Left lung (tissue), 14 donors: ENCODE measurements at places on chromosomes 5 and 9. TPM values are rescaled to one million over a fixed set of nuclear protein-coding genes. Genes with fewer than 3 reads are reported as not detected.

DNA sequence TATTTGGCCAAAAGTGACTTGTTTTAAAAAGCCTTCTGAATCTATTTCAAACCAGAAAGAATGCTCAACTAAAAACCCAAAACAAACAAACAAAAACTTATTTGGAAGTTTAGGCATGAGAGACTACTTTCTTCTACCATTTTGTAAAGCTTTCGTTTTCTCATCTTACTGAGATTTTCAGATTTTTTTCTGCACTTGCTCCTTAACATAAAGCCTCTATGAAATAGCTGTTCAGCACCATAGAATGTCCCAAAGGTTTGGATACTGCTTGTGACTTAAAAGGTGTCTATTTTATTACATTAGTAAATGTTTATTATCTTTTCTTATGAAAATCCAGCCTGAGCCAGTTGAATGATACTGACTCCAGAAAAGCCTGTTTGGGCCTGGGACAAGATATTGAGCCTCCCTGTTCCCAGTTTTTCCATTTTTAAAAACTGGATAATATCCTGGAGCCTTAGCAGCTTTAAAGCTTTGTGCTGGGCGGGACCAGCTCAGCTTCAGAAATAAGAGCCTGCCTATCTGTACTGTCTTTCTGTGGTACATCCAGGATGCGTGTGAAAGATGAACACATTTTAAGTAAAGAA lies 292.6 kb downstream of the ZSWIM6 start:
- DNase-seq = no peak

GRCh38 chr5:111975133-111975532 lies 218.1 kb upstream of the NREP start:
- peak; percentile 27 for DNase-seq

- peak; percentile 29 for DNase-seq
Measured at GRCh38 chr5:179866241-179867078, 7.8 kb upstream of the MRNIP start.

GRCh38 chr5:175542232-175542965 lies 64.0 kb downstream of the SFXN1 start:
- DNase-seq = no peak

DNA sequence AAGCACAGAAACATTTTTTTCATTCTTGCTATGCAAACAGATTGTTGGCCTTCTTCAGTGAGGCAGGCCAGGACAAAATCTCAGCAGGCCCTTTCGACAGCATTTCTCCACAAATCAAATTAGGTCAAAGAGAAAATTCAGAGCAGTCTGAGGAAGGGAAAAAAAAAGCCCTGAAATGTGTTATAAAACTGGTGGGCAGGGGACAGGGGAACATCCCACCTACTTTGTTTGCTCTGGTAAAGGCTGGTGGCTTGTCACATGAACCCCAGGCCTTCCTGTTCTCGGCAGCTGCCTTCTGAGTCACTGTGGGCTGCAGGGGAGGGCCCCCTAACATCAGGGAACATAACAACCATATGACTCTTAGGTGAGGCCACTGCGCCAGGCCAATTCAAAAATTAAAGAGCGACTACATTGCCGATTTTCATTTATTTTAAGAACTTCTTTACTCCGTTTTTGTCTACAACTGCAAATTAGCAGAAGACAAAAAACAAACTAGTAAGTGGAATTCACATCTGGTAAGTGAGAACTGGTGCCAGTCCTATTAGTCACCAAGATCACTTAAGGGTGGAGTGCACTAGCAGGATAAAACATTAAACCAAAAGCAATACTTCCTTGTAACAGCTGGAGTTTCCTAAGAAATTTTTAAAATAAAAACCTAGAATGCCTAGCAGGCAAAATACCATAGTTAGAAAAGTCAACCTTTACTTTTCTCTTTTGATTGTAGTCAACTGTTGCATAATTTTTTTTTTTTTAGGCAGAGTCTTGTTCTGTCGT lies 46.2 kb upstream of the DENND4C start:
- DNase-seq = peak; percentile 42

DNA sequence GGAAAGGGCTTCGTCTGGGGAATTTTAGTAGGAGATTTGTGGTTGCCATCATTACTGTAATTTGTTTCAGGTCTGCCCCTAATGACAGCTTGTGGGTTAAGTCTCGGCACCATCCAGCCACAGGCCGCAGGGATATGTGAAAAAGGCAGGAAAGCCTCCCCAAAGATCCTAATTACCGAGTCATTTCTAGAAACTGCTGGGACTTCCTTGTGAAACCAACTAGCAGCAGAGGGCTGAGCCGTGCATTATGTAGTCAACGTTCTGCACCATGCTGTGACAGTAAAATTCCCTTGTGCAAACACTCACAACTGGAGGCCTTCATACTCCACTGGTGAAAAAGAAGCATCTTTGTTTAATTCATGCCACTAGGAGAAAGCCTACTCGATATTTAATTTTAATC lies 230.3 kb downstream of the MPDZ start:
- DNase-seq = no peak

DNA sequence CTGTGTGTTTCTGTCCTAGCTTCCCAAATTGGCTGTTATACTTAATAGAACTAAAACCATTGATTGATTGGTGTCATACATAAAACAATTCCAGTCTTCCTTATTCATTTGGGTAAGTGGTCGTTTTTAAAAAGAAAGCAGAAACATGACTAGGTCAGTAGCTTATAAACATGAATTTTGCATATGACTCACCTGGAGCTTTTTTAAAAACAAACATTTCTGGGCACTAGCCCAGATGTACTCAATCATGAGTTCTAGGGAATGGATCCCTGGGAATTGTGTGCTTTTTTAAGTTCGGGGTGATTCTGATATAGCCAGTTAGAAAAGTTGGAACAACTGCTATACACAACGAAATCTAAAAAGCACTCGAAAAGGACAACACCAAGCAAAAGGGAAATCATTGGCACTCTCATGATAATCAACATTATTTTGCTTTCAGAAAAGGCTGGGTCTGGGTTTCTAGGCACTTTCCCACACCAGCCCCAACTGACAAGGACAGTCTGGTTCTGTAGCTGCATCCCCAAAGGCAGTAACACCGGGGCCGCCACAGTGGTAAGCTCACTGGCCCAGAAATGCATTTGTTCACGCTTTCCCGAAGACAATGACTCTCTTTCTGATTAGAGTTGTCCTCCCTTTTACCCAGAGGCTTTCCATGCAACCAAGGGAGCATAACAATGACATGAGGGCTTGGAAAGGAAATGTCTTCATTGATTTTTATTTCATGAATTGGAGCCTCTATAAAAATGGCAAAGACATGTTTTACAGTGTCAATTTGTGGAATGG lies 664.9 kb upstream of the WWC1 start:
- no peak for DNase-seq

GRCh38 chr9:135524130-135524861 lies 3.1 kb downstream of the LCN1 start:
- DNase-seq = no peak

- no peak for DNase-seq
Measured at GRCh38 chr5:55497712-55498111, 37.1 kb downstream of the PLPP1 start.

GRCh38 chr5:76818844-76819831 lies at the start of gene F2RL1:
Gene F2RL1, plus strand, starts transcription at chr5:76819030. Its CDS starts 153 bp downstream, at chr5:76819183.
- DNase-seq = peak; percentile 61

DNA sequence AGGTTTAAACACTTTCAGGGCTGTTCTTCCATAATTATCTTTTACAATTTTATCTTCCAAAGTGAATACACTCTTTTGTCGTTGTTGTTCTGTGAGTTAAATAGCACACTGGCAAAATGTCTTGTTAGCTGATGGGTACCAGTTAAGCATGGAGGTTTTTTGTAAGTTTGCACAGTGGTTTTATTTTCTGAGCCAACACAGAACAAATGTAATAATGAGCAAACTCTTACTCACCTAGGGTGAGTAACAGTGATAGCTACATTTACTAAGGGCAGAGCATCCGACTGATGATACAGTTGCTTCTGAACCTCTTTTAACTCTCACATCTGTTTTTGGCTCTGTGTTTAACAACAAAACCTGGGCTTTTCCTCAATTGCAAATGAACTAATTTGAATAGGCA lies 103.2 kb downstream of the CTNND2 start:
- no peak for DNase-seq

GRCh38 chr5:170183816-170184687 lies 48.7 kb upstream of the C5orf58 start:
- peak; percentile 66 for DNase-seq

- peak; percentile 7 for DNase-seq
Measured at GRCh38 chr5:102536323-102536928, 37.6 kb upstream of the SLCO6A1 start.

GRCh38 chr9:119185298-119185697 lies 183.9 kb downstream of the BRINP1 start:
- DNase-seq = no peak

DNA sequence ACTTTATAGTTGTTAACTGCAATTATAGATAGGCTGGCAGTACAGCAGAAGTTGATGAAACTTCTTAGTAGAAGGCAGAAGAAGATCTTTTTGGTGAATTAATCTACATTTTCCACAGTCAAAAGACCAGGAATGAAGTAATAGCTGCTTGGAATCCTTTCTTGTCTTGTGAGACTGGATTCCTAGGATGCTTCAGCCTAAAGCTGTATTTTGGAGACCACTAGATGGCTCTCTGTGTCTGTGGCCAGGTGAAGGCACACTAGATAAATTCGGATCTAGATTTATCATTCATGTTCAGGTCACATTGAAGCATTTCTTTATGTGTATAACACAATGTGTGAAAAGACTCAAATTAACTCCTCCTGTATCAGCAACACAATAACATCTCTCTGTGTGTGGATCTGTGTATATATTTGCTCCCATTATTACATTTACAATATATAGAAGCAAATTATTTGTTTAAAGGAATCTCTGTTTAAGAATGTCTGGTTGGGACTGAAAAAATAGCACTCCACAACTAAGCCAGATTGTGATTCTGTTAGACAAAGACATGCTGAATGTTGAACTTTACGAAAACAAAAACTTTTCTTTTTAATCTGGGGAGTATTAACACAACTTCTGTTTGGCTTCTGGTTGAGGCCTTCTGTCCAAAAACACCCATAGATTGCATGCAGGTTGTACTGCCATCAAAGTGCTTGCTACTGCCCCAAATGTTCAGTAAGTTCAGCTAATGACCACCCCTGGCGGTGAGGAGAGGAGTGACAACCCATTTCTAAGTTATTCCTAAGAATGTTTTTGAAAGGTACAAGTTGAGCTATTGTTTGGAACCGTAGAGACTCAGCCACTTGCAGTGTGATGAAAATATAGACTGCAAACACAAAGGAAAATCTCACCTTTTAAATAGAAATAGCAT lies 10.6 kb downstream of the GRIN3A start:
- DNase-seq = no peak

GRCh38 chr5:97141539-97141938 lies 872 bp downstream of the LIX1 start:
- DNase-seq = no peak

DNA sequence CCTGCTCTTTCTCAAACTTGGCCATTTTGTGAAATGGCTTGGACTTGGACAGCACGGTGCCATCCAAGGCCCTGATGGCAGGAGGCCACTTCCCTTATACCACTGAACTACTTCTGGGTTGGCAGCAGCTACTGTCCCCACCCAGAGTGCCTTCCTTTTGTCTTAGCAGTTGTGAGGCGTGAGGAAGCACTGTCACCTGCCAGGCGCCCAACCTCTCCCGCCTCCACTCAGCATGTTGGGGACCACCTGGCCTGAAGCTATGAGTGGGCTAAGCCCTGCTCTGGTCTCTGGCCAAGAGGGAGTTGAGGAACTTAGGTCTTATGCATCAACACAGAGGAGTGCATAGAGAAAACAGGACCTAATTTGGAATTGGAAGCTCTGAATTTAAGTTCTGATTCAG lies 276.0 kb downstream of the ENC1 start:
- DNase-seq = no peak

- no peak for DNase-seq
Measured at GRCh38 chr9:116279230-116279629, 125.6 kb downstream of the PAPPA start.

The STPG3 gene
- polyA plus RNA-seq = 0.71 TPM

The NMUR2 gene
- polyA plus RNA-seq = 0.70 TPM

The SV2C gene
- 0.48 TPM for polyA plus RNA-seq

The AK8 gene
- polyA plus RNA-seq = 3.6 TPM

The FBP2 gene
- polyA plus RNA-seq = 1.0 TPM

The NOL8 gene
- polyA plus RNA-seq = 48.4 TPM

The SLC6A7 gene
- polyA plus RNA-seq = not detected

The CTXN3 gene
- not detected for polyA plus RNA-seq

The MYOT gene
- 1.6 TPM for polyA plus RNA-seq

The ENTREP1 gene
- 44.1 TPM for polyA plus RNA-seq

The IL31RA gene
- polyA plus RNA-seq = 0.10 TPM

The DEPDC1B gene
- 12.4 TPM for polyA plus RNA-seq

The ZDHHC11B gene
- 29.5 TPM for polyA plus RNA-seq

The ADCY2 gene
- 6.1 TPM for polyA plus RNA-seq

The RC3H2 gene
- polyA plus RNA-seq = 39.8 TPM
